PC-9 (cell line): ENCODE measurements at places on chromosomes 16 and 17.

GRCh38 chr17:55154101-55154500 lies 110.7 kb upstream of the HLF start:
- DNase-seq, result no peak

DNA sequence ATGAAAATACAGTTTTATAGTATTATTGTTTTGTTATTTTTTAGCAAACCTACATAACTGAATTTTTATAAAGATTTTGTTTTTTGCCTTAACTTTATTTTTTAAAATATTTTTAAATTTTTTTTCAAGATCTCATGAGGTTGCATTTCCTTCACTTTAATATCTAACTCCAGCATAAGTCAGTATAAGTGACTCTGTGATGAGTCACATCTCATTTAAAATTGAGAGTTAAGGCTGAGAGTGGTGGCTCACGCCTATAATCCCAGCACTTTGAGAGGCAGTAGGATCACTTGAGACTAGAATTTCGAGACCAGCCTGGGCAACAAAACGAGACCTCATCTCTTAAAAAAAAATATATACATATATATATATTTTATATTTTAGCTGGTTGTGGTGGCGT lies 44.0 kb downstream of the NLK start:
- no peak for DNase-seq

DNA sequence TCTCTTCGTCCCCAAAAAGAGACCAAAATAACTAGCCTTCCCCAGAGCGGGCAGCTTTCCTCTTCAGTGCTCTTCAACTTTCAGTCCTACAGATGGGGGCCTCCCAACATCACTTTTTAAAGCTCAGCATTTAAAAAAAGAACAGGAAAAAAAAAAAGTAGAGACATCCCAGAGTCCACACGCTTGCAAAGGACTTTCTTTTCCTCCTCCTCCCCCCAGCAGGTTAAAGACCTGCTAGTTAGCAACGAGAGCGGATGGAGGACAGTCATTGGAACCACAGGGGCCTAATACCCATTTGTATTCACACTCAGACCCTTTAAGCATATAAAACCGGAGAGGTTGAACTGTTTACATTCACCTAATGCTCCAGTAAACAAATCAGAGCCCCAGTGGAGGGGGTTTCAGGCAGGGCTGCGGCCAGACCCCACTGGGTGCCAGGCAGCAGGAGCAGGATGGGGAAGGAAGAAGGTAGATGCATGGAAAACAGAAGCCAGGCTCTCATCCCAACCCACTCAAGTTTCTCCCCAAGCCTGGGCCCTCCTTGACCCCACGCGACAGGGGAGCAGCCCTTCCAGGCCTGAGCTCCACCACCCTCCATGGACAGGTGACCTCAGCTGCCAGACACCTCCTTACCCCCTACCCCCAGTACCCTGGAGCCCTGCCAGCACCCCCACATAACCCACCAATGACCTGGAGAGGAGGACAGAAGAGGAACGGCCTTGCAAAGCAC lies 15.2 kb downstream of the ZFHX3 start:
- DNase-seq, result no peak

DNA sequence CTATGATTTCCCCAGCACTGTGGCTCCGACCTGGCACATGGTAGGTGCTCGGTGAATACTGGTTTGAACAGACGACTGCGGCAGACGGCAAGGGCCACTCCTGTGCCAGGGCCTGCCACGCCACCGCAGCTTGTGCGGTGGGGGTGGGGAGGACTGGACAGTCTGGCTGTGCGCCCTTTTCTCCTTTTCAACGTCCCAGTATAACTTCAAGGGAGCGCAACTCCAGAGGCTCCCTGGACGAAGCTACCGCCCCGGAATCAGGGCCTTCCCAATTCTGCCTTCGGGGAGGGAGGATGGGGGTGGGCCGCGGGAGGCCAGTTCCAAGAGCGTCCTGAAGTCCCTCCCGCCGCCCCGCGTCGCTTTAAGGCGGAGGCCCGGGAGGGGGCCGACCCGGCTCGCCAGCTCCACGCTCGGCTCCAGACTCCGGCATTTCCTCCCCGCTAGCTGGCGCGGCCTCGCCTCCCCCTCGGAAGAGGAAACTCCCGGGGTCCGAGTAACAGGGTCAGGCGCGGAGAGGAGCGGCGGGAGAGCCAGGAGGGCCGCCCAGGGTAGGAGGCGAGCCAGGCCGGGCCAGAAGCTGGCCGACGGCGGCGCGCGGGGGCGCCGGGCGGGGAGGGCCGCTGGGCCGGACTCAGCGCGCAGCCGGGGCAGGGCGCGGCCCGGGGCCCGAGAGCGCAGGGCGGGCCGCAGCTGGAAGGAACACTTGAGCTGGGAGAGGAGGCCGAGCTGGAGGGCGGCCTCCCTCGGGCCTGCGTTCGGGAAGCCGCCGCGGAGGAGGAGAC lies at the start of gene ITPRIPL2:
TSS of gene ITPRIPL2 (plus strand) at position 388 of the 782 bp plus-strand sequence. CDS start 498 bp downstream, outside the sequence.
- peak; percentile 90 for DNase-seq
